ENCODE measurements at places on chromosomes 1 and 21. TPM values are rescaled to one million over a fixed set of nuclear protein-coding genes. Genes with fewer than 3 reads are reported as not detected.

- DNase-seq, result no peak
These were observed 82.9 kb upstream of the ARTN start for GRCh38 chr1:43850591-43851233.

SLC19A1 gene
- 68.1 TPM for total RNA-seq

GRCh38 chr1:17412093-17412870 lies 27.2 kb downstream of the RCC2 start:
- no peak for DNase-seq

GRCh38 chr1:191953526-191953925 lies 204.7 kb upstream of the RGS18 start:
- no peak for DNase-seq
